Activated CD4-positive, alpha-beta memory T cell treated with anti-CD3 and anti-CD28 coated beads, Interleukin-2, amount 10 ng/mL, durations not matched to agents 7 days and 5 days (primary cell): ENCODE measurements at places on chromosomes 2 and 18. TPM values are rescaled to one million over a fixed set of nuclear protein-coding genes. Genes with fewer than 3 reads are reported as not detected.

IL1RL1 gene
- 0.71 TPM for total RNA-seq

ERMN gene
- total RNA-seq = 3.1 TPM

PRSS56 gene
- total RNA-seq = not detected

UGT1A6 gene
- not detected for total RNA-seq

CNGA3 gene
- total RNA-seq = not detected

IKZF2 gene
- total RNA-seq = 4.2 TPM

LINC00305 gene
- not detected for total RNA-seq

CD28 gene
- total RNA-seq = 205 TPM

SGO2 gene
- 45.3 TPM for total RNA-seq

GRCh38 chr2:17573804-17574175 is 33.3 kb downstream of the VSNL1 start:
- H3K36me3 ChIP-seq = no peaks in the 10 kb centered on the region
- no peak overlapping the region for H3K4me3 ChIP-seq
- peaks cover 5% of the 10 kb centered on the region for H3K4me1 ChIP-seq
- DNase-seq = no peak

GRCh38 chr18:60893355-60894097 is 439.7 kb upstream of the CDH20 start:
- no peak overlapping the region for H3K4me3 ChIP-seq
- no peak overlapping the region for H3K27ac ChIP-seq
- no peaks in the 10 kb centered on the region for H3K27me3 ChIP-seq
- no peaks in the 10 kb centered on the region for H3K4me1 ChIP-seq

- H3K27me3 ChIP-seq = no peaks in the 10 kb centered on the region
- H3K4me3 ChIP-seq = no peak overlapping the region
- H3K27ac ChIP-seq = no peak overlapping the region
- no peaks in the 10 kb centered on the region for H3K4me1 ChIP-seq
These were observed 48.7 kb downstream of the HNMT start for GRCh38 chr2:138012968-138013367.

DNA sequence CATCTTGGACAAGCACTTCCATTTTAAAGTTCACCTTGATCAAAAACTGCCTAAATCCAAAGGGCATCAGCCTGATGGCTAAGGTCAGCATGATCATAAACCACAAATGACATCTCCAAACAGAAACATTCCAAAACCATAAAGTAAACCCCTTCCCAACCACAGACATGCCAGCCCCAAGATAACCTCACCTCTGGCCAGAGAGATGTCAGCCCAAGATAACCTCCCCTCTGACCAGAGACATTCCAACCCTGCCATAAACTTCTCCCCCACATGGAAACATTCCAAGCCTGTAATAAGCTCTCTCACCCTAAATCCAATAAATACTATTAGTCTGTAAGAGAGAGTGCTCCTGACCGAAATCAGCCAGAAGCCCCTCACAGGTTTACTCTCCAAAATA is 18.6 kb upstream of the MARCO start:
- no peak overlapping the region for H3K27ac ChIP-seq
- no peak overlapping the region for H3K4me3 ChIP-seq
- H3K4me1 ChIP-seq = no peaks in the 10 kb centered on the region
- no peak for DNase-seq

DNA sequence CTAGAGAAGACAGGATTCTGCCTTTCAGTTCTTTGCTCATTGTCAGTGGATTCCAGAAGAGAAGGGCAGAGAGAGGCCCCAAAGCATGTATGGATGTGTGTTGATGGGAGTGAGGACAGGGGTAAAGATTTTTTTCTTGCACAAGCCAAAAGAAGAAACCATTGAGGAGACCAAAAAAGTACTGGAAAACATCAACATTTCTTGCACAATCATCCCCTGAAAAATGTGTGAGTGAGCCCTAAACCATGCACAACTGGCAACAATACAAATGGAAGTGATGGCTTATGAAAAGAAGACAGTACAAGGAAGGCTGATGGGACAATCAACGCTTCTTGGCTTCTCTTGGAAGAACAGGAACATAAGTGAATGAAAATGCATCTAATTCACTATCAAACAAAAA is 5.6 kb upstream of the SMAD7 start:
- H3K27ac ChIP-seq = no peak overlapping the region
- H3K27me3 ChIP-seq = peaks cover 4% of the 10 kb centered on the region
- no peak overlapping the region for H3K4me3 ChIP-seq
- DNase-seq = no peak

- no peak overlapping the region for H3K4me3 ChIP-seq
- no peak overlapping the region for H3K27ac ChIP-seq
- H3K36me3 ChIP-seq = no peaks in the 10 kb centered on the region
- H3K4me1 ChIP-seq = no peaks in the 10 kb centered on the region
- no peaks in the 10 kb centered on the region for H3K27me3 ChIP-seq
These were observed 37.6 kb upstream of the ONECUT2 start for GRCh38 chr18:57397440-57398132.

DNA sequence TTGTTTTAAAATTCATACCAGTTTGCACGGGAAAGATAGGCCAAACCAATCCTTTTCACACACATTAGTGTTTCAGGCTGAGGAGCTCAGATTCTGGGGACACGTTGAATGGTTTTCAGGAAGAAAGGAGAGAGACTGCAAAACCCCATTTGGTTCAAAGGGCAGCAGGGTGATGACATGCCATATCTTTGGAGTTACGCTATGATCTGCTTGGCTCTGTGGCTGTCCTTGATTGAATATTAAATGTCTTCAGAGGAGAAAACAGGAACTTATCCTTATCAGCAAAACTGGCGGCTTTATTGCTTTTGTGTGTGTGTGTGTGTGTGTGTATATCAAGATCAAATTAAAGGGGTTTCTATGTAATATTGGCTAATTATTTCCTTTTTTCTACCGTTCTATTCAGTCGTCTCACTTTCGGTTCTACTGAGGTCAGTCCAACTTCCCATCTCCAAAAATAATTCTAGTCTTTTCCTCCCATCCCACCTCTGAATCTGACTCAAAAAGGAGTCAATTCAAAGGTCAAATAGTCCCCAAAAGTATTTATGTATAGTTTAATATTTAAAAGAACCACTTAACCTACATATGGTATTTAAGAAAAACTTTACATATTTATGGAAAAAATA is 292.9 kb upstream of the CCDC68 start:
- DNase-seq = no peak
- no peak overlapping the region for H3K4me3 ChIP-seq
- peaks cover 4% of the 10 kb centered on the region for H3K27me3 ChIP-seq

- H3K27ac ChIP-seq = no peak overlapping the region
- peaks cover 13% of the 10 kb centered on the region for H3K27me3 ChIP-seq
- no peak for DNase-seq
- no peaks in the 10 kb centered on the region for H3K4me1 ChIP-seq
- H3K36me3 ChIP-seq = no peaks in the 10 kb centered on the region
- H3K4me3 ChIP-seq = no peak overlapping the region
These were observed 83.7 kb downstream of the CERKL start for GRCh38 chr2:181573140-181573736.

GRCh38 chr2:31166925-31167324 is 28.7 kb upstream of the GALNT14 start:
- H3K27me3 ChIP-seq = peaks cover 4% of the 10 kb centered on the region
- H3K4me3 ChIP-seq = no peak overlapping the region
- H3K36me3 ChIP-seq = no peaks in the 10 kb centered on the region
- no peak for DNase-seq

- DNase-seq = no peak
- no peak overlapping the region for H3K27ac ChIP-seq
- H3K4me3 ChIP-seq = no peak overlapping the region
- no peaks in the 10 kb centered on the region for H3K27me3 ChIP-seq
These were observed 68.6 kb downstream of the CAMKMT start for GRCh38 chr2:44430342-44430741.

- no peaks in the 10 kb centered on the region for H3K27me3 ChIP-seq
- no peak for DNase-seq
- H3K36me3 ChIP-seq = no peaks in the 10 kb centered on the region
- H3K27ac ChIP-seq = no peak overlapping the region
- no peak overlapping the region for H3K4me3 ChIP-seq
These were observed 71.9 kb downstream of the RNF152 start for GRCh38 chr18:61820882-61821281.

- H3K4me3 ChIP-seq = no peak overlapping the region
- no peak for DNase-seq
- H3K27me3 ChIP-seq = peaks cover 3% of the 10 kb centered on the region
- H3K27ac ChIP-seq = no peak overlapping the region
- no peaks in the 10 kb centered on the region for H3K4me1 ChIP-seq
These were observed 214.1 kb downstream of the AGPS start for GRCh38 chr2:177606636-177607035.

GRCh38 chr2:214549946-214550345 is 139.1 kb downstream of the VWC2L start:
- no peaks in the 10 kb centered on the region for H3K4me1 ChIP-seq
- no peak overlapping the region for H3K4me3 ChIP-seq
- H3K36me3 ChIP-seq = no peaks in the 10 kb centered on the region
- DNase-seq = no peak
- H3K27ac ChIP-seq = no peak overlapping the region

DNA sequence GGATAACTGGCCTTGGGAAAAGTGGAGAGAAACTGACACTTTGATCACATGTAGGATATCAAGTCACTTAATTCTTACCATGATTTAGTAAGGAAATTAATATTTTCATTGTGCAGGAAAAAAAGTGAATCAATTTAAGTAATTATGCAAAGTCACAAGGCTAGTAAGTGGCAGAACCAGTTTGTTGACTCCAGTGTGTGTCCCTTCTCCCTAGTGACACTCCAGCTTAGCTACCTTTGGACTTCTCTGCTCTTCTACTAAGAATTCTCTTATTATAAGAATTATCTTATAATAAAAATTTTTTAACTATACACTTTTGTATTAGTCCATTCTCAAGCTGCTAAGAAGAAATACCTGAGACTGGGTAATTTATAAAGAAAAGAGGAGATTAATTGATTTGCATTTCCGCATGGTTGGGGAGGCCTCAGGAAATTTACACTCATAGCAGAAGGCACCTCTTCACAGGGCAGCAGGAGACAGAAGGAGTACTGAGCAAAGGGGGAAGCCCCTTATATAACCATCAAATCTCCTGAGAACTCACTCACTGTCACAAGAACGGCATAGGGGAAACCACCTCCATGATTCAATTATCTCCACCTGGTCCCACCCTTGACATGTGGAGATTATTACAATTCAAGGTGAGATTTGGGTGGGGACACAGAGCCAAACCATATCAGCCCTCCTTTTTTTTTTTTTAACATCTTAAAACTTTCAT is 13.6 kb downstream of the COL4A4 start:
- H3K27ac ChIP-seq = no peak overlapping the region
- DNase-seq = no peak
- no peaks in the 10 kb centered on the region for H3K4me1 ChIP-seq
- no peak overlapping the region for H3K4me3 ChIP-seq
